Activated CD4-positive, alpha-beta memory T cell treated with anti-CD3 and anti-CD28 coated beads, Interleukin-2, amount 10 ng/mL, durations not matched to agents 7 days and 5 days (primary cell): ENCODE measurements at places on chromosomes 7 and 10. TPM values are rescaled to one million over a fixed set of nuclear protein-coding genes. Genes with fewer than 3 reads are reported as not detected.

GRCh38 chr7:91940171-91940570 lies 491 bp upstream of the AKAP9 start:
- peak overlapping the region; percentile 91 for H3K27ac ChIP-seq
- DNase-seq = peak; percentile 26
- H3K27me3 ChIP-seq = no peaks in the 10 kb centered on the region
- H3K4me1 ChIP-seq = peaks cover 30% of the 10 kb centered on the region
- peaks cover 5% of the 10 kb centered on the region for H3K36me3 ChIP-seq
- H3K4me3 ChIP-seq = peak overlapping the region; percentile 89

DNA sequence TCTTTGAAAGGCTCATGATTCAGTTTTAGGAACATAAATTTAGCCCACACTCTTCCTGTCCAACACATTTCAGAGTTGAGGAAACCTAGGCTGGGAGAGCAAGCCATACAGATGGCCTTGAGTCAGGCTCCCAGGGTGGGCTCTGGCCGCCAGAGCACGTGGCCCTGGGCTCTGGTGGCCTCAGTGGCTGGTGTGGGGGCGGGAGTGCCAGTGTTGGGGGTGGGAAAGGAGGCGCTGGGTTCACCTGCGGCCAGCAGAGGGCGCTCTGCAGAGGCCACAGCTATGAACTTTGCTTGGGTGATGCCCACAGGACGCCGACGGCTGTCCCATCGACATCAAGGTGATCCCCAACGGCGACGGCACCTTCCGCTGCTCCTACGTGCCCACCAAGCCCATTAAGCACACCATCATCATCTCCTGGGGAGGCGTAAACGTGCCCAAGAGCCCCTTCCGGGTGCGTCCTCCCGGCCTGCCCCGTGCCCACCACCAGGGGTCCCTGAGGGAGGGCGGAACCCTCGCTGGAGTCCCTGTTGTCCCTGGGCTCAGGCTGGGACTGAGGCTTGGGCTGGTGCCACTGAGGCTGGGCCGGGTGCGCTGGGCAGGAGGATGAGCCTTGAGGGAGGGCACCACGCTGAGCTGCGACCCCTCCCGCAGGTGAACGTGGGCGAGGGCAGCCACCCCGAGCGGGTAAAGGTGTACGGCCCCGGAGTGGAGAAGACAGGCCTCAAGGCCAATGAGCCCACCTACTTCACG lies 11.9 kb downstream of the FLNC start:
- H3K27me3 ChIP-seq = no peaks in the 10 kb centered on the region
- DNase-seq = peak; percentile 63
- no peaks in the 10 kb centered on the region for H3K36me3 ChIP-seq
- H3K4me1 ChIP-seq = no peaks in the 10 kb centered on the region
- H3K27ac ChIP-seq = no peak overlapping the region

- no peak overlapping the region for H3K4me3 ChIP-seq
- H3K27ac ChIP-seq = no peak overlapping the region
- no peaks in the 10 kb centered on the region for H3K36me3 ChIP-seq
- no peaks in the 10 kb centered on the region for H3K4me1 ChIP-seq
Observed at GRCh38 chr7:66609176-66609575, 19.5 kb upstream of the KCTD7 start.

HTR5A gene
- total RNA-seq = not detected

GRCh38 chr7:112400141-112400540 lies 50.1 kb upstream of the IFRD1 start:
- no peak overlapping the region for H3K4me3 ChIP-seq
- no peak overlapping the region for H3K27ac ChIP-seq
- H3K4me1 ChIP-seq = peaks cover 12% of the 10 kb centered on the region
- H3K27me3 ChIP-seq = peaks cover 13% of the 10 kb centered on the region

GRCh38 chr10:509361-510102 lies 179.9 kb downstream of the DIP2C start:
- peaks cover 8% of the 10 kb centered on the region for H3K4me1 ChIP-seq
- H3K27ac ChIP-seq = no peak overlapping the region
- no peak for DNase-seq

DNA sequence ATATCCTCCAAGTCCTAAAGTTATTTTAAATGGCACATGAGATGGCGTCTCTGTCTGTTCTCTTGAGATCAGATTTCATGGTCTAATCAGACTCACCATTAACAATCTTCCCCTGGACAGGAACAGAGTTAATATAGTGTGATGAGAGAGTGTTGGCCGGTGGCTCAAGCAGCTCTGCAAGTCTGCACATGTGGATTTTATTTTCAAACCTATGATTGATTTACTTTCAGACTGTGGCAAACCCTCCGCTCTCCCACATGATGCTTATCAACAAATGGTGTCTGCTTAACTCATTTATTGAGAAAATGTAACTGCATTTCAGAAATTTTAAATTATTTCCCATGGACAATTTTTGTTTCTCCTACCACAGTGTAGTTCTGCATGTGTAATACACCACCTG lies 46.5 kb upstream of the HGF start:
- no peak overlapping the region for H3K27ac ChIP-seq
- no peak overlapping the region for H3K4me3 ChIP-seq
- no peaks in the 10 kb centered on the region for H3K4me1 ChIP-seq
- no peak for DNase-seq

NEURL1 gene
- total RNA-seq = 1.1 TPM

CHN2 gene
- total RNA-seq = 6.8 TPM

- no peaks in the 10 kb centered on the region for H3K4me1 ChIP-seq
- H3K27ac ChIP-seq = no peak overlapping the region
- no peak overlapping the region for H3K4me3 ChIP-seq
- no peaks in the 10 kb centered on the region for H3K36me3 ChIP-seq
- H3K27me3 ChIP-seq = no peaks in the 10 kb centered on the region
- no peak for DNase-seq
Observed at GRCh38 chr7:121837462-121837861, 35.5 kb upstream of the PTPRZ1 start.

DNA sequence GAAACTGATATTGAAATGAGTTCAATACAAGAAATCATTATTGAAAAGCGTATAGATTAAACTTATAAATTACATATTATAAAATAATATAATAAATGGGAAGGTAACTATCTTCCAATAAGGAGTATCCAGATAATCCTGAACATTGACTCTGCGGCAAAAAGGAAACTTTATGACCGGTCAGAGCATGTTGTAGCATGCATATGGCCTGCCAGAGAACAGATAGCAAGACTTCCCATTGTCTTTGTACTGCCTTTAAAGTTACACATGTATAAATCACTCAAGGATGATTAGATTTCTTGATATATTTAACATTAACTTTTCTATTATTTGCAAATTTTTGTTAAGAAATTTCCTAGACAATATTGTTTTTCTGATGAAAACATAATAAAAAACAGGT lies 56.2 kb upstream of the ETV1 start:
- H3K36me3 ChIP-seq = no peaks in the 10 kb centered on the region
- H3K4me1 ChIP-seq = no peaks in the 10 kb centered on the region
- H3K27ac ChIP-seq = no peak overlapping the region
- DNase-seq = no peak
- H3K27me3 ChIP-seq = no peaks in the 10 kb centered on the region

ZNF804B gene
- not detected for total RNA-seq

SPAM1 gene
- not detected for total RNA-seq
